ENCODE measurements at places on chromosomes 6 and 20.

- DNase-seq = no peak
Observed at GRCh38 chr6:107547451-107547840, 57.5 kb downstream of the SOBP start.

- no peak for DNase-seq
Observed at GRCh38 chr20:59948212-59948611, 8.0 kb downstream of the FAM217B start.

DNA sequence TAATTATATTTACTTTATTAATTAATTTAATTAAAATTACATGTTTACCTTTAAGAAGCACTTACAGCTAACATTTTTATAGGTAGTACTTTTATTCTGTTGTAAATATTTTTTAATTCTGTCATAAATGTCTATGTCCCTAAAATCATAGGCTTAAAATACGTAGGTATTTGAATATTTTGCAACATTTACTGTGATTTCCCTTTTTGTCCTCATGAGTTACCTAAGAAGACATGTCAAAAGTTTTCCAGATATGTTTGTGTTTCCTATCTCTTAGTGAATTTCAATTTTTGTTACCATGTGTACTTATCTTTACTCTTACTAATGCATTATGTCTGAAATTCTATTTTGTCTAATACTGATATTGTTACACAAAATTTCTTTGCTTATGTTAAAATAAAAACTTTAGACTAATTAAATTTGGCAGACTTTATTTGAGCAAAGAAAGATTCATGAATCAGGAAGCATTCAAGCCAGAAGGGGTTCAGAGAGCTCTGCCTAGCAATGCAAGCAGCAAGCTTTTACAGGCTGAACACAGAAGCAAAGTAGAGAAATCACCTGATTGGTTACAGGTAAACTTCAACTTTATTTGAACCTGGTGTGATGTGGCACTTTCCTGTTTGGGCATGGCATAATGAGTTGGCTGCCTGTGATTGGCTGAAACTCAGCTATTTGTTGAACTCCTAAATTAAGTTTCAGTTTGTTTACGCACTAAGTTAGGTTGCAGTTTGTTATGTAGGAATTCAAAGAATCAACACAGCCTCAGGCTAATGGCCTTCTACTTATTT lies 123.2 kb upstream of the TMEM170B start:
- no peak for DNase-seq

- no peak for DNase-seq
Observed at GRCh38 chr6:3006476-3006875, 6.8 kb downstream of the NQO2 start.

GRCh38 chr20:56925831-56926170 lies 296.7 kb downstream of the TFAP2C start:
- DNase-seq = no peak

DNA sequence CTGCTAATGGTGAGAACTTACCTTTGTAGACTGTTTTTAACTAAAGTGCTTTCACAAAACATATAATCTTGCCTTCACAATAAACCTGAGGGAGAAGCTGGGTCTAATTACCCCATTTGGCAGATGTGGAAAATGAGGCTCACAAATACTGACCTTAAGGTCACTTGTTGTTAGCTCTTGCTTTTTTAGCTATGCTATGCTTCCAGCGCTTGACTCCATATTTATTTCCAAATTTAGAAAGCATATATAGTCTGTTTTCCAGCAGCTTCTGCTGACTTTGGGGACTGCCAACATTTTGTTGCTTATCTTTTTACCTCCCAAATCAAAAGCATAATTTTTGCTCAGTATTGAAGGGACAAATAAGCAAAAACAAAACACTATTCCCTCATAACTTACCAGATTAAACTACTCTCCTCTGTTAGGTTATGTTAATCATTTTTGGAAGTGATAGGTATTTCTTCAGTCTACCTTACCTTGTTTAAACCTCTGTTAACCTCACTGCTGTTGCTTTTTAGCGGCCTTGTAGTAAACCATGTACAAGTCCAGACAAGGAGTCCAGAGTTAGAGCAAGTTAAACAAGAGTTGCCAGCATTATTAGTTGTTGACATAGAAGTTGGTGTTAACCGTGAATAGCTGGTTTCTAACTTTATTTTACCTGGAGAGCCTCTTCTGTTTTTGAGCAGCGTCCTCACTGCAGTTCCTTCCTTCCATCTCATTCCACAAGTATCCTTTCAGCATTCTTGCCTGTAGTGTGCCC lies 4.9 kb upstream of the BTBD3 start:
- DNase-seq = no peak

DNA sequence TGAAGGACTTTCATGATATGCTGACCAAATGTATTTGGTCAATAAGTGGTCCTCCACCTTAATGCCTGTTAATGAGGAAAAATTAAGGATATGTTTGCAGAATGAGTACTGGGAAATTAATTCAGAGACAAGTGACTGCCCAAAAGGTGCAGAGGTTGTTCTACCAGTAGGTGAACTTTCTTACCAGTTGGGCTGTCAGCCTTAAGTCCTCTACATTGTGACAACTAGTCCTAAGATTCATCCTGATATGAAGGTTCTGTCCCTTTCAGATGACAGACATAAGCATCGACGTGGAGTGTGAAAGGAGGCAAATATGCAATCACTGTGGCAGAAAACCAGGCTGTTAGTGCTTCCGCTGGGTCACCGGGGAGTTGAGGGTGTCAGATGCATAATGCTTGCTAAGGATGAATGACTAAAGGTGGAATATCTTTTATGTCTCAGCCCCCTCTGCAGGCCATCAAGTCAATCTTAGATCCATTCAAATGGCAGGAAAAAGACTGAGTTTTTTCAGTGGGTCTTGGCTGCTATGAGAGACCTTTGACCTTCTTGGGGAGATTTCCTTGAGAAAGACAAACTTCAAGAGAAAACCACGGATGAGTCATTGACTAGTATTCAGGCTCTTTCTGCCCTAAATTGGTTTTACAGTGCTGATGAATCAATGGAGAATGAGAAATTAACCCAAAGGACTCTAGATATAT lies 226.0 kb downstream of the TPBG start:
- no peak for DNase-seq

DNA sequence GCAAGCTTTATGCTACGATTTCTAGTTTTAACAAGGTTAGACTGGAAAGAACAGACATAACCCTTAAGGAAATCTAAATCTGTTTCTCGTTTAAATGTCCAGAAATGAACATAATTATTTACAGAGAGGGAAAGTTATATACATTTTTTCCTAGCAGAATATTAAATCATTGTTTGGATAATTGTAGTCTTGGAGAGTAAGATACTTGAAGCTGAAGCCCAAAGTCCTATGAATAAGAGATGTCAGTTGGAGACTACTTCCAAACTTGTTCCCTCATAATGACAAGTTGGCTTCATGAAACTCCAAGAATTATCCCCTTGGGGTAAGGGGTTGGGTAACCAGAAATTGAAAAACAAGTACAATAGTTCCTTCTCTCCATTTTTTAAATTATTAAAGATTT lies 911.1 kb upstream of the MAN1A1 start:
- no peak for DNase-seq

DNA sequence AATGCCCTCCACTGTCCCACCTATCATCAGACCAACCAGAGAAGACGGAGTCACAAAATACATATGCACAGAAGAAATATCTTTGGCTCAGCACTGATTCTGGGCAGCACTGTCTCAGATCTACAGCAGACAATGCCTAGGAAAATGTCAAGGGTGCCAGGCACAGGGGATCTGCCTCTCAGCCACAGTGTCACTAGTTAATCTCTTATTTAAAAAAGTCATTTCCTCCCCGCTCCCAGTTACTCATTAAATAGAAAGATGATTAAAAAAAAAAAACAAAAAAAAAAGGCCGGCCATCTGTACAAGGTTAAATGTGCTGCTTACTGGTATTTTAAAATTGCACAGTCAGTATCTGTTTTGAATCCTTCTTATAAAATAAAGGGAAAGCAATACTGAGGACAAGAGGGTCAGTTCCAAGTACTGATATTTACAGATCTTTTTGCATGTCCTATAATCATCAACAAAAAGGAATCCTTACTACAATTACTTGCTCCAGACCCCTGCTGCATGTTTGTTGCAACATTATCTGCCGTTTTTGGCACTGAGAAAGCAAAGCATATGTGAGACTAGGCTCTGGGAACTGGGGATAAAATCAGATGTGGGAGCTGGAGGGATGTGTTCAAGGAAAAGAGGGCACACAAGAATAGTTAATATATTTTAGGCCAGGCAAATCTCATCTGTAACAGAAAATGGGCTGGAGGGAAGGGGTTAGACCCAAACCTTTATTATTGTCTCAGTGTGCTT lies 299.3 kb downstream of the KIF16B start:
- DNase-seq = no peak

Measured in stimulated activated CD4-positive, alpha-beta T cell treated with anti-CD3 and anti-CD28 coated beads, Interleukin-15, amount 100 ng/mL, for 1 hour (primary cell).